ENCODE measurements at places on chromosomes 2 and 18.

- DNase-seq: no peak
These were observed 120.9 kb downstream of the MMADHC start for GRCh38 chr2:149466635-149467034.

DNA sequence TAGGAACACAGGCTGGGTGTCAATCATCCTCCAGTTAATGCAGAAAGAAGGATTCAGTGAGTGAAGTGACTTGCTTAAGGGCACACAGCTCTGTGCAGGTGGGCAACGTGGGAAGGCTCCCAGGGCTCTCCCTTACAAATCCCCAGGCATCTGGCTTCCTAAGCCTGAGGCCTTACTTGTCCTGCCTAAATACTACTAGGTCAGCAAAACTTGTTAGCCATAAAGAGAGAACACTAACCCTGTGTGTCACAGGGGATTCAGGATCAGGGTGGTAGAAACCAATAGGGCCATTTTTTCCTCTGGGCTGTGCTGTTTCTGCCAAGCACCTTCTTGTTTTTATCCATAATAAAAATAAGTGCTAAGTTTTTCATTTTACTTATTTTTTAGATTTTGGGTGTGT is 55.0 kb downstream of the GATA6 start:
- no peak for DNase-seq

DNA sequence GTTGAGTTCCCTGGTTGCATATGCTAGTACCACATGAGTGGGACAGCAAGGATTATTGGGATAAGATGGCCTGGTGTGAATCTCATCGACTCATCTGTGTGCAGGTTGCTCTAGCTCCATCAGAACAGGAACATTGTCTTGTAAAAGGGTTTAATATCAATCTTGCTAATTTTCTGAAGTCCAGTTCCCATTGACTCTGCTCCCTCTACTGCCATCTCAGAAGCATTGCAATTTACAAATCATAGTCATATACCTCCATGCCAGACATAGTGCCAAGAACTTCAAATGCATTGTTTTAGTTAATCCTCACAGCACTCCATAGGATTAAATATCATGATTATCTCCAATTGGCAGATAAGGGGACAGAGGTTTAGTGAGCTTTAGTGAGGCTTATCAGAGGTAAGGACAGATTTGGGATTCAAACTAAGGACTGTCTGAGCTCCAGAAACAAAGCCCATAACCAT is 4.8 kb upstream of the STAT4 start:
- no peak for DNase-seq

DNA sequence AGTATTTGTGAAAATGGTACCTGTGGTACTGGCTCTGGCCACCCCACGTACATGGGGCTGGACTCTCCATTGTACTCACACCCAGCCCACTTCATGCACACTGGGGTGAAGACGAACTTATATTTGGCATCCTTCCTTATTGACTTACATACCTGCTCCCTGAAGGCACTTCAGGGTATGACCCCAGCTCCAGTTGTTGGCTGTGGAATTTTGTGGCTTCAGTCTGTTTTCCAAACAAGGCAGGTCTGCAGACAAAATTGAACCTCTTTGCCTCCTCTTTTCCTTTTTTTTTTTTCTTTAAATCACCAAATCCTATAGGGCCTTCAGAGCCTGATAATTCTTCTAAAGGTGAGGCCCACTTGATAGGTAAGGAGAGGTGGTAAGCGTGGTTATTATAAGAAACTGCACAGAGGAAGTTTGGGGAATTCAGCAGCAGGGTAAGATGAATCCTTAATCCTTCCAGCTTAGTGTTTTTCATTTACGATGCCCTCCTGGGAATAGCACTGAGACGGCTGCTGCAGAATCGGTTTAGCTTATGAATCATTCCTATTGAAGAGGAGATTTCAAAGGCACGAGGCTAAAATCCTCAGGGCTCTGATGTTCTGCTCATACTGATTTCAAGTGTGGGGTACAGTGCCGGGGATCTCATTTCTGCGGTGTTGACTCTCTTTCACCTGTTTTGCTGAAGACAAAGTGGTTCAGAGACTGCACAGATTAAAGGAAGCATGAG is 55.2 kb downstream of the KIF5C start:
- no peak for DNase-seq

DNA sequence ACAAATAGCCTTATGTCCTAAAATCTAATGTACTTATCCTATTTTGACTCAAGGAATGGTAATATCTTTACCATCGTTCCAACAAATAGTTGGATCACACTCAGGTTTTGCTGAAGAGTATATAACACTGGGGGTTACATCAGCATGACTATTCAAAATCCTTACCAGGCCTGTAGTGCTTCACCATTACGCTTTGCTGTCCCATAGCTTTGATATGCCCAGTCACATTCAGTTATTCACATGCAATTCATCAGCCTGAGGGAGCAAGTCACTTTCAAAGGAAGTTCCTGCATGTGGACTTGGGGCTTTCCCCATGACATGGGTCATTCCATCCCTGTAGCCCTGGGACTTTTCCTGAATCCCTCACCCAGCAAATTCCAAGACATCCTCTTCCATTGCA is 39.6 kb downstream of the FTCDNL1 start:
- DNase-seq: no peak

DNA sequence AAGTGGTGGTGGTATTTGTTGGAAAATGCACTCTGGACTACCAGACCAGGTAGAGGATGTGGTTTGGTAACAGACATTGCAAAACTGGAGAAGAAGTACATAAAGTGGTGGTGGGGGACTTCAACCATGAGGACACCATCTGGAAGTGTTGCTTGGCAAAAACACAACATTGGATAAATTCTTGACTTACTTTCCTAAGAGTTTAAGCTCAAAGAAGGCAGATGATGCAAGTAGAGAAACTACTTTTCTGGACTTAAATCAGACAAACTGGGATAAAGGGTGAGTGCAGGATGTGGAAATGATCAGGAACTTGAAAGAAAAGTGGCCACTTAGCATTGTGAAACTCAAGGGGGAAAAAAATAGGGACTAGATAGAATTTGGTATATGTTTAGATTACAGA is 487.4 kb downstream of the ZEB2 start:
- DNase-seq: no peak

DNA sequence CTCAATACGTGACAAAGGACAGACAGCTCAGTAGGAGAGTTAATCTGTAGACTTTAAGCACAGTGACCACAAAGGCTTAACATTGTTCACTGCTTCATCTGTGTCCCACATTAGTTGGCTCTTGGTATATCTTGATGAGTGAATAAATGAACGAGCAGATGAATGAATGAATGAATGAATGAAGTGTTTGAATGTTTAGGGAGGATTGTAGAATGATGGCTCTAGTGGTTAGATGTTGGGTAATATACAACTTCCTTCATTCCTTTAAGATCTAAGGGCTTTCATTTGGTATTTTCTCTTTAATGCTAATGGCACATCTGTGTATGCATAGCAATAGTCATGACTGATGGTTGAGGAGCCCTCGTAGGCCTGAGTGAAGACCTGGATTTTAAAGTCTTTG is 40.5 kb downstream of the ZNF407 start:
- DNase-seq: no peak

DNA sequence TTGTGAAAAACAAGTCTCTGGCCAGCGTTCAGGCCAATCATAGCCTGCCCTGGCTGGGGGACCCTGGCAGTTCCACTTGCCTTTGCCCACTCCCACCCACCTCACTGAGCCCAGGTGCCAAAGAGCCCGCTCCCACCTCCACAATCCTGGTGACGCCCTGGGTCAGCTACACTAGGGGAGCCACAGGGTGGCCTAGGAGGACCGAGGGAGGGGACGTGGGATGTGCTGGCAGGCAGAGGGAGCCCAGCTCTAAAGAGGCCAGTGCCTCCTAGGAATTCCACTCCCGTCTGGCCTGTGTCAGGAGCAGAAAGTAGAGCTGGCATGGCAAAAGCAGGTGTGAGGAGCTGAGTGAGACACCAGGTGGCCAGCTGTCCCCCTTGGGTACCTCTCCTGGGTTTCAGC is 49.3 kb downstream of the TNS1 start:
- no peak for DNase-seq

DNA sequence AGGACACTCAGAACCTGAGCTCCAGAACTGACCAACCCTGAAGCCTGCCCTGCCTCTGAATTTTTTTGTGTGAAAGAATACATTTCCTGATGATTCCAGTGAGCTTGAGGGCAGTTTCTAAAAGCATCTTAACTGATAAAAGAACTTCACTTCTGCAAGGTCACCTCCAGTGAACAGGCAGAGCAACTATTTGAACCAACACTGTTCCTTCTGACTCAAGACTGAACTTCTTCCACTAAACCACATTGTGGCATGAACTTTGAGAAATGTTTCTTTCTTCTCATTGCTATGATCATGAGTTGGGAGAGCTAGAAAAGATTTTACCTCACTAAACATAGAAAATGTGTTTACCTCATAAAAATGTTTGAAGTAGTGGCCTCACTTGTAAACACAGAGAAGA is 83.8 kb upstream of the SERTAD2 start:
- no peak for DNase-seq

GRCh38 chr18:74722237-74722636 is 124.6 kb downstream of the ZNF407 start:
- DNase-seq: no peak

DNA sequence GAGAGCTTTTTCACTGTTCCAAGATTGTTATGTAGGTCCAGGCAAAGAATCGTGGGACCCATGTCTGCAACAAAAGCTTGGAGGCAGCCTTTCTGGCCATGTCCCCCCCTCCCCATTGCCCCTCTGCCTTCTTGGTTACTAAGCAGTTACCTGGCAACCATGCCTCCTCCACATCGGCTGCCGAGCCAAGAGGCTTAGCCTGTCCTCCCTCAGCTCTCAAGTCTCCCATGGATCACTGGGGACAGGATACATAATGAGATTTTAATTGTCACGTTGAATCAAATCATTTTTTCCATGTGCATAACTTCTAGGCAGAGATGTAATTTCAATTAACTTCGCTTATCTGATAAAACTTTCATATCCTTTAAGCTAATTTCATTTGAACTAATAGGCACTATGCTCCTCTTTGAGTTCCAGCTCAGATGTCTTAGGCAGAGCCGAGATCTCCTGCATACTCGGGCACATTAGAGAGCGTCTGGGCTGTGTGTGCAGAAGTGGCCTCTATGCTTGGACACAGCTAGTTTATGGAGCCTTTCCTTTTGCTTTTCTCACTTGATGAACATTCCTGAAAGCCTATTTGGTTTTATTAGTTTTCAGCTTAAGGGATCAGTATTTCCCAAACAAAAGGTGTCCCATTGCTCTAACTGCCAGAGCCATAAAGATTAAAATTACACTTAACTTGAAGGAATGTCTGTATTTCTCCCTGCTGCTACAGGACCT is 80.7 kb downstream of the LYPD1 start:
- no peak for DNase-seq

DNA sequence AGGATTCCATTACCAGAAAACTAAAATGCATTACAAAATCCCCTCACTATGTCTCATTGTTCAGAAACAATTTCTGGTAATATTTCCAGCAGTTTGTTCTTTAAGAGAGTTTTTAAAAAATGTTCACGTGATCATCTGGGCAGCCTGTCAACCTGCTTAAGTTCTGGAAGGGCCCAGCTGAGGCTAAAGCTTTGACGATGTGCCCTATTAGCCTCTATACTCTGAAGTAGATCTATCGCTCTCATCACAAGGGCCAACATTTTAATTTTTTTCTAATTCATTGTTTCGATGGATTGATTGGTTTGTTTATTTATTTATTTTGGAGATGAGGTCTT is 205.8 kb downstream of the PRKCE start:
- no peak for DNase-seq

GRCh38 chr2:11154016-11154922 is 998 bp upstream of the SLC66A3 start:
- no peak for DNase-seq

DNA sequence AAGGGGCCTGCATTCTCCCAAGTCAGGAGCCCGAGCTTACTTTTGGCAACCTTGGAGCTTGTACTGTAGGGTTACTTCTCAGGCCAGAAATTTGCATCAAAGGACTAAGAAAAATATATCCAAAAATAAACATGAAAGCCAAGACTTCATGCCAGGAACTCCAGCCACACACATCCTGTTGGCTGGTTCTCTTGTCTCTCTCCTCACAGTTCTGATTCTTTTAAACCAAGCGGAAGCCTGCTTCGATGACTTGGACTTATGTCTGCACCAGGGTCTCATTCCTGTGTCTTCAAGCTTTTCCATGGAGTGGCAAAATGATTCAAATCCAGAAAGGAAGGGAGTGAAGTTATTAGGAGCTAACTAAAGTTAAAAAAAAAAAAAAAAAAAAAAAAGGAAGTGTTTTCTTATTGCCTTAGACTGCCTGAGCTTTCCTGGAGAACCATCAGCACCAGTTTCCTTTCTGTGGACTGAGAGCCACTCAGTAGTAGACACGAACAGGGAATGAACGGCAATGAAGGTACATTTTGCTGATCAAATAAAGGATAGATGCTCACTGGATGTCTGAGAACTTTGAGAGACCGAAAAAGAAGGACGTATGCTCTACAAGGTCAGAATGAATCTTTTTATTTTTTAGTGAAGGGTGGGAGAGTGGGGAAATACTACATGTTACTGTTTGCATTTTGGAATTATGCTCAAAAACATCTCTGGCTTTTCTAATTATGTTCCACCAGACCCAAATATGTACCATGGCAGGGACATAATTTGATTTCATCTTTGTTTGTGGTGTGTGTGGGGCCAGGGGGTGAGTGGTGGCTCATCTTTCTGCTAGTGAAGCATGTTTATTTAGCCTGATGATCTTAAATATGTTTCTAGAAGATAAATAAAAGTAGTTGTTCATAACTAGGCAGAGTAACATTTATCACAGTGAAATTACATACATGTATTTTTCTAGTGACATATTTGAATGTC is 86.0 kb downstream of the RAPGEF4 start:
- no peak for DNase-seq

- no peak for DNase-seq
These were observed 103.9 kb downstream of the RND3 start for GRCh38 chr2:150383587-150383986.

- no peak for DNase-seq
These were observed 18.6 kb downstream of the ADCYAP1 start for GRCh38 chr18:923144-923866.

All from activated T-helper 1 cell treated with Interleukin-2 at 50 U/mL for 16 hours (primary cell).